ENCODE measurements at places on chromosomes 7 and 10.
A peak's percentile ranks its signal among the peaks of the same experiment; 100 is the strongest.

DNA sequence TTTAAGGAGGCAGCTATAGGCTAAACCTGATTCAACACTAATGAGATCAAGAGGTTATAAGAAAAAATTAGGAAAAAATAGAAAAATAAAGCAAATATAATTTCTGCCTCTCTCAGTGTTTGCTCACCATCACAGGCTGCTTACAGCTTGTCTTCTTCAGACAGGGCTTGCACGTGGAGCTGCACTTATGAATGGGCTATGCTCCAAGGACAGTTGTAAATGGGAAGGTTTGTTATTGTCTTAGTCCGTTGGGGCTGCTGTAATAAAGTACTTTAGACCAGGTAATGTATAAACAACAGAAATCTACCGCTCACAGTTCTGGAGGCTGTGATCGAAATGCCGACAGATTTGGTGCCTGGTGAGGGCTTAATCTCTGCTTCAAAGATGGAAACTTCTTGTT is 219.8 kb downstream of the NEBL start:
- DNase-seq, result no peak

GRCh38 chr7:70596598-70596913 is 535.4 kb upstream of the GALNT17 start:
- no peak for DNase-seq

DNA sequence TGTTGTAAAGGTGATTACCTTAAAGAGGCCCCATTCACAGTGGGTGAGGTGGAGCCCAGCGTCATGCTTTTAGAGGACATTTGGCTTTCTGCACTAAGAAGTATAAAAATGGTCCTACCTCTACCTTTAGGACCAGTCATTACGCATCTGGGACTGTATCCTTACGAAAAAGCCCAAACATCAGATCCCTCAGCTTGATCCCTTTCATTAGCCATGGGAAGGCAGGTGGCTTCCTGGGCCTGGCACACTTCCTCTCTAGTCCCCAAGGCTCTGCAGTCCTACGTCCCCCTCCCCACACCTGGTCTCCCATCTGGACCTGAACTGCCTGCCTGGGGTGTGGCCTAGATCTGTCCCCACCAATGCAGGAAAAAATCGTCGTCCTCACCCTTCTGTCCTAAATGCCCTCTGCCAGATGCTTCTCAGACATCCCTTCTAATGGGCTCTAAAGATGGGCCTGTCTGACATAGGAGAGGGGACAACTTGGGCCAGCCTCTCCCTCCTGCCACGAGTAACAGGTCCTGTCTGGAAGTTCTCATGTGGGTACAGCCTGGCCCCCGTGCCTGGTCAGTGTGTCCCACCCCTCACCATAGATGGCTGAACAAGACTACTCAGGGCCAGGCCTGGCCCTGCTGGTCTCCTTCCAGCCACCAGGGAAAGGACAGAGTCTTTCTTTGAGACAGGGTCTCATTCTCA is 11.8 kb upstream of the SLC18A3 start:
- no peak for DNase-seq

DNA sequence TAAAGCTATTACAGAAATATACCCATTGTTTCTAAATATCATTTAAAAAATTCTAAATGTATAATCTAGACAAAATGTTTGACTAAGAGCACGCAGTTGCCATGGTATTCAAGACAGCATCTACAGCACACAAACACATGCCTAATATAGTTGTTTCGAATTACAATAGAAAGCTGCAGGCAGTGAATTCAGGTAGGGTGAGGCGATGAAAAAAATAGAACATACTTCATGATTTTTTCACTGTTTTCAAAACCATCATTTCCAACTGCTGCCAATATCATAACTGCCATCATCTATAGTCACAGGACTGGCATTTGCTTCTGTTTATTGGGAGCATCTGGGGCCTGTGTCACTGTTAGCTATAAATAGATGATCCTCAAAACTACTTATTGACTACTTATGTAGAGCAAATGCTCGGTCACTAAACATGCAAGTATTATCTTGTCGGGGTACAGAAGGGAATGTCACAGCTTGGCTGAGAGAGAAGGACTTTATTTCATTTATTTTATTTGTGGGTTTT is 34.4 kb upstream of the OTUD1 start:
- DNase-seq, result no peak

DNA sequence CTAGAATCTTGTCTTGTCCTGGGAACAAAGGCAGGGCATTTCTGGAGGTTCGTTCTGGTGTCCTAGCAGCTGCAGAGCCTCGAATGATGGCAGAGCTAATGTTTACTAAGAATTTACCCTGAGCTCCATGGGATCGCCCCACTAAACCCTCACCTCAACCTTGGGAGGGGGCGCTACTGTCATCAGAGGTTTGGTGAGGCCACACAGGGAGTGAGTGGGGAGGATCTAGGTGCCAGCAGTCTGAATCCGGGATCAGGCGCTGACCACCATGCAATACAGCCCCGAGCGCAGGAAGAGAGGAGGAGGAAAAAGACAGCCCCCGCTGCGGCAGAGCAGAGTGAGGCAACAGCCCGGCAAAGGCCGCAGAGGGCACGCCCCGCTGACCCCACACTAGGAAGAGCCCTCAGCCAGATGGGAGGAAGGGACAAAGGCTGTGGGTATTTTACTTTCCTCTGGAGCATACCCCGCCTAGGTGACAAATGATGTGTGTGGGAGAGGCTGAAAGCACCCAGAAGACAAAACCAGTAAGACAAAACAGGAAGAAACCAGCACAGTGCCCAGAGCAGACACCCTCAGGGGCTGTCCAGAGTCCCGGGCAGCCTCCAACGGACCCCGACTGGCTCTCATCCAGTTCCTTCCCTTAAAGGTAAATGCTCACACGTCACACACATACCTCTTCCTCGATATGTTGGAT is 103.5 kb downstream of the FAM53B start:
- DNase-seq, result no peak

GRCh38 chr10:11499425-11500071 is 111.9 kb downstream of the USP6NL start:
- DNase-seq, result no peak

DNA sequence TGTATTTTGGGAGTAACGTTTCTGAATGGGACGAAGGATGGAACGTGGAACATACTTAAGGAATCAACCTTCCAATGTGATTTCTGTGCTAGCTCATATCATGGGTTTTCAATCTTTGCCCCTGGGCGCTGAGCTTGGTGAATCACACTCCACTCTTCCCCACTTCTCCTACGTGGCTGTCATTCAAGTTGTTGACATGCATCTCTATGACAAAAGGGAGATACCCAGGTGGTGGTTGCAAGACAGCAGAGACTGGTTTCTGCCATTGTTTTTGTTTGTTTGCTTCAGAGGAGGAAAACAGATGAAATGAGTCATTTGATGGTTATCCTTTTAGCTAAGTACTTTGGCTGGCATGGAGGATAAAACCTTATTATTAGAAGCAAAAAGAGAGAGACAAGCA is 573.9 kb downstream of the GATA3 start:
- DNase-seq, result peak; percentile 6
